ENCODE measurements at places on chromosomes 2 and 18.

DNA sequence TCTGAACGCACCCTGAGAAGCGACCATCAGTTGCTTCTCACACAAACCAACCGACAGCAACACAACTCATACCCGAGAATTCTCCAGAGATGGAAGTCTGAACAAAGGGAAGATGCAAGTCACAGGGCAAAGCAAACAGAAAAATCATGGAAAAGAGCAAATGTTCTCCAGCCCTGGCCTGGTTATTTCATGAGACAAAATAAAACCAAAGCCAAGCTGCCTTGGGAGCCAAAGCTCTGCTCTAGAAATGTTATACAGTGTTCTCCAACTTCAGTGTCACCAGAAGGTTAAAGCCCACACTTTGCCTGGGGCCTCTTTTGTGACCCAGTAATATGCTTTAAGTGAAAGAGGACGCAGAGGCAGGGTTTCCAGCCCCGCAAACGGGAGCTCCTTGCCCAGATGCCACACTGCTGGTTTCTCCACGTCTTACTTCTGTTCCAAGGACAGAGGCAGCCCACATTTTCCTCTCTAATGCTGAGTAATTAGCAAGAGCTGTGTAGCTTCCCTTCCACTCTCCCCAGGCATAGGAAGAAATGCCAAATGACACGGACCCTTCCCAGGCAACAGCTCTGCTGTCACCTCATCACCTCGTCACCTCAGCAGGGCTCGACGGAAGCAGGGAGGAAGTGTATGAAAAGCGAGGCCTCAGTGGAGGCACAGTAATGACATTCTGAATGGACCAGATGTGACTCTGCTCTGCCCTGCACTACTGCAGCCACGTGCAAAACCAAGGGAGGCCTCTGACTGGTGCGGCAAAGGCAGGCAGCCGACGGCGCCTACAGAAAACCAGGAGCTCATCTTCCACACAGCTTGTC lies 64.7 kb downstream of the FBXO15 start:
- DNase-seq, result no peak

DNA sequence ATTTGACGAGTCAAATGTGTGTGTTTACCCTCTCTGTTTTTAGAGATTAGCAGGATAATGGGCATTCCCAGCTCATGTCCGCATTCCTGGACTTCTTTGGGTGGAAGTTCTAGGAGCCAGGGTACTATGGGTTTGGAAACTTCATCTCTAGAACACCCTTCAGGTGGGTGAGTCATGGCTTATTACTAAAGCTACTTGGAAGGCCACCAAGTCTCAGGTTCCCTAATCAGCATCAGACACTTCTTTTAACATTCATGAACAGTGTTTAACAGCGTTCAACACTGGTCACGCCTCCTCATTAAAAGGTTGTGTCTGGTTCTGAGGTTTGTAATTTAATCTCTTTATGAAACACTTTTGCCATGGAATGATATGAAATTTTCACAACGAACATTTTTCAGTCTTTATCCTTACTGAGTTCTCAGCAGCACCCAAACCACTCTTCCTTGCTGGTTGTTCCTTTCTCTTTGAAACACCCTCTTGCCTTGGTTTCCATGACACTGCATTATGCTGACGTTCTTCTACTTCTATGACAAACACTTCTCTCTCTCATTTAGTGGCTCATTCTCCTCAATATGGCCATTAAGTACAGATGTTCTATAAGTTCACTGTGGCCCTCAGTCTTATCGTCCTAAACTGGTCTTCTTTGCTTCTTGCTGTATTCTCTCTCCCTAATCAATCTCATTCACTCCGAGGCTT lies 49.3 kb downstream of the MMADHC start:
- no peak for DNase-seq

GRCh38 chr2:230842473-230842872 lies 22.3 kb upstream of the ITM2C start:
- DNase-seq, result no peak

DNA sequence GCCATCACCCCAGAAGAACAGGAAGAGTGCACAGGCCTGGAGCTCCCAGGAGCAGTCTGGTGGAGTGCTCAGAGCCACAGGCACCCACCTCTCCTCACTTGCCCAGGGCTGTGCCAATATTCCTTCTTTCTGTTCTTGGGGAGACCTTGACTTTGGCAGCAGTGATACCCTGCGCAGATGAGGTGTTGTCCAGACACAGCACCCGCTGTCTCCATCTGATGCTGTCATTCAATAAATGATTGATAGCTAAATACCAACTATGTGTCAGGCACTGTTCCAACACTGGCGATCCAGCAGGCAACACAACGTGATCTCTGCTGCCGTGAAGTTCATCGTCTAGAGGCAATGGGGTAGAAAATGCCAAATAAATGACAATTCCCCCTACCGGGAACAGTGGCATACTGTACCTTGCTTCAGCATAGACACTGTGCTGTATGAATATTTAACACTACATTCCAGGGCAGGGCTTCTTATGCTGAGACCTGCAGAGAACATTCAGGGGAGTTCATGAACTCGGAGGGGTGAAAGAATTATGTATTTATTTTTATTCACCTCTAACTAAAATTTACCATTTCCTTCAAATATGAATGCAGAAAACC lies 320.5 kb upstream of the NCKAP5 start:
- no peak for DNase-seq

- DNase-seq, result peak; percentile 96
Measured at GRCh38 chr2:43269074-43269572, 42.7 kb upstream of the ZFP36L2 start.

- DNase-seq, result no peak
Measured at GRCh38 chr2:241503776-241504392, 4.5 kb downstream of the STK25 start.

DNA sequence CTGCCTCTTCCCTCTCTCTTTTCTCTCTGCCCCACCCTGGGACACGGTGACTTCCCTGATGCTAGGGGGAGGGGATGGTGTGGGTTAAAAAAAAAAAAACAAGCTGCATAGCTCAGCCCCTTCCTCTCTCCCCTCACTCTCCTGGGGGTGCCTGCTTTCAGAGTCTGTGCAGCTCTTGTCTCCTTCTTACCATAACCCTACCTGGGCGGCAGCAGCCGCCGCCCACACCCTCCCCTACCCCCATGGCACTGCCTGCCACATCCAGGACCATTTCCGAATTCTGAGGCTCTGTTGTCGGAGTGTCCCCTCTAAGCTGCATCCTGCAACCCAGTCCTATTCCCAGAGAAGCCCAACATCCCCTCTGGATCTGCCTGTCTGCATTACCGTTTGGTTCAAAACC lies 16.0 kb downstream of the TTC32 start:
- no peak for DNase-seq

GRCh38 chr2:24948506-24948905 lies 23.2 kb downstream of the DNAJC27 start:
- DNase-seq, result no peak

DNA sequence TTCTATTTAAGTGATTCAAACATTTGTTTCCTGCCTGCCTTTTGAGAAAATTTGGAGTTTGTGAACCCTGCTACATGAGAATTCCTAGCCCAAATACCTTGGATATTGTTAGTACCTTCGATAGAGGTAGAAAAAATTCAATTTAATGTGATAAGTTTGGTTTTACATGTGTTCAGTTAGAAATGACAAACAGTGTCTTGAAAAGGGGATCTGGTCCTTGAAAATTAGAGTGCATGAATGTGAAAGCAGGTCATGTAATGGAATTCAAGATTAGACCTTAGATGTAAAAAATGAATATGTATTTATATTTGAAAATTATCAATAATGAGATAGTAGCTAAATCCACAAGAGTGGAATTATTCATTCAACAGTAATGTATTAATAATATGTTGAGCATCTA lies 70.5 kb downstream of the PIK3C3 start:
- DNase-seq, result no peak

Data from fibroblast of the aortic adventitia (primary cell).